Activated CD4-positive, alpha-beta T cell treated with anti-CD3 and anti-CD28 coated beads, Interleukin-2, Interleukin-4, amounts not matched to agents 100 ng/mL and 50 ng/mL, durations not matched to agents 16 hours and 8 hours (primary cell): ENCODE measurements at places on chromosomes 1 and 21.
A peak's percentile ranks its signal among the peaks of the same experiment; 100 is the strongest.

- no peak for DNase-seq
Observed at GRCh38 chr1:116228511-116228910, 117.3 kb downstream of the MAB21L3 start.

DNA sequence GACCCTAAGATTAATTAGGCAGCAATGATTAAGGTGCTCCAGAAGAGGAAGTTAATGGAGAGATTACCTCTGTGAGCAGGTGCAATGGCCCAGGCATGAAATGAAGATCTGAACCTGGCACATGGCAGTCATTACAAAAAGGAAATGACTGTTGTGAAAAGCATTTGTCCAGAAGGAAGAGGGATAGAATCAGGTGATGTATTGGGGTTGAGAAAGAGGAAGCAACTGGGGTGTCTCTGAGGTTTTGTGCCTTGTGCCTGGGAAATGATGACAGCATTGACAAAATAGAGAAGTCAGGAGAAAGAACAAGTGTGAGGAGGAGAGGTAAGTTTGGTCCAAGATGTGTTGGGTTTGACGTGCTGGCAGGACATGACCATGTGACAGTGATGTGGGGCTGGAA lies 5.6 kb downstream of the CRCT1 start:
- DNase-seq = no peak

- no peak for DNase-seq
Observed at GRCh38 chr1:83846138-83846537, 152.8 kb downstream of the TTLL7 start.

GRCh38 chr1:243422362-243422761 lies 166.5 kb downstream of the SDCCAG8 start:
- no peak for DNase-seq

- DNase-seq = no peak
Observed at GRCh38 chr21:45283611-45284455, 3.9 kb downstream of the POFUT2 start.

GRCh38 chr1:67853704-67854103 lies 20.4 kb upstream of the GNG12 start:
- DNase-seq = peak; percentile 6

DNA sequence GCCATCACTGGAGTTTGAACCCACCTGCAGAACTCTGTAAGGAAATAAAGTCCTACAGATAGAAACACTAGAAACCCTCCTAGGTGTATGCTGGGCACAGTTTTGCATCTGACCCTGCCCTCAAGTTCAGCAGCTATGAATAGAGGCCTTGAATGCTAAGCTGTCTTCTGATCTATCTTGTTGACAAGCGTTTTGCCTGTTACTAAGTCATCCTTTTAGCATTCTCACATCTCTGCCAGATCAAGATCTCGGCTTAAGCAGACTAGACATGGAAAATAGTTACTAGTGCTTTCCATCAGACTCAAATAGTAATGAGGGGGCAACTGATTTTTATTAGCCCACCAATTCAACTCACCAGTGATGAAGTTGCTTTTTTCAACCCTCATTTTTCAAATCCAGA lies 10.5 kb downstream of the TBX15 start:
- no peak for DNase-seq

DNA sequence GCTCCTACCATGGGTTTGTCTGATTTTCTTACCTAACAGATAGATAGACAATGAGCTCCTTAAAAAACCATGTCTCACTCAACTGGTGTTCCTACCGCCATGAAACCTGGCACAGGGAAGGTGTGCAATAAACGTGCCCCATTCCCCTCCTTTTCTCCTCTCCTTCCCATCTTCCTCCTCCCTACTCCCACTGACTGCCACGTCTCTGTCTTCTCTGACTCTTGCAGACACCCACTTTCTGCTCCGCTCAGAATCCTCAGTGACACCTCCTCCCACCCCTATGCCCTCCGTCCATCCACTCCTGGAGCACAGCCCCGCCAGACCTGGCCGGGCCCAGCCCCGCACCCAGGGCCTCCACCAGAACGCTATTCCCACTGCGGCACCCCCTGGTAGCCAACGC lies 52.9 kb downstream of the HMGB4 start:
- no peak for DNase-seq

GRCh38 chr1:117232531-117232930 lies 21.8 kb upstream of the VTCN1 start:
- DNase-seq = no peak

DNA sequence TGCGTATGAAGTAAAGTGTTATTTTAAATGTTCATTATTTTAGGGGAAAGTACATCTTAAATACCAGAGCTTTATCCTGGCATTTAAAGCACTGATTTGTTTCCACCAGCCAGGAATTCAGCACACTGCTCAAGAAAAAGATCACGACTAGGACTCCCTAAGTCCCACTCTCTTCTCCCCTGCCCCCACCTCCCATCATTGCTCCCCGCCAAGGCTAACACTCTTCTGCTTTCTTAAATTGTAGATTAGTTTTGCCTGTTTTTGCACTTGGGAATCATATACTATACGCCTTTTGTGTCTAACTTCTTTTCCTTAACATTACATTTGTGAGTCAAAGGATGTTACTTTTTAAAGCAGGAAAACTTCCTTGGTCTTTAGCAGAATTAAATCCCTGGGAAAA lies 37.5 kb upstream of the C1orf105 start:
- DNase-seq = no peak

- no peak for DNase-seq
Observed at GRCh38 chr1:203451836-203452784, 23.5 kb upstream of the PRELP start.

GRCh38 chr1:160674415-160674814 lies 27.6 kb upstream of the SLAMF1 start:
- no peak for DNase-seq

DNA sequence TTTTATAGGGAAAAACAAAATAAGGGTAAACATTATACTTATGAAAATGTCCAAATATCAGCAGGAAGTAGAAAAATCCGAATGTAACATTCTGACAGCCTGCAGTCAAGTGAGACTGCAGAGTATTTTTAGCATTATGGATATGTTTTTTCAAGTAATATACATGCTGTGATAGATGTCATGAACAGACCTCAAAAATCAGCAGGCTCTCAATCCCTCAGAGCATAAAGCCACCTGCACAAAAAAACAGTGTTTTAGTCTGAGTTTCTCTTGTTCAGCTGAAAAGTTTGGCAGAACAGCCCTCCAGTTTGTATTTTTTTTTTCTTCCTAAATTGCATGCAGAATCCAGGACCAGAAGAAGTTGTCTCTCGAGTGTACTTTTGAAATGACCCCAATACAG lies 219.1 kb upstream of the FMN2 start:
- no peak for DNase-seq

DNA sequence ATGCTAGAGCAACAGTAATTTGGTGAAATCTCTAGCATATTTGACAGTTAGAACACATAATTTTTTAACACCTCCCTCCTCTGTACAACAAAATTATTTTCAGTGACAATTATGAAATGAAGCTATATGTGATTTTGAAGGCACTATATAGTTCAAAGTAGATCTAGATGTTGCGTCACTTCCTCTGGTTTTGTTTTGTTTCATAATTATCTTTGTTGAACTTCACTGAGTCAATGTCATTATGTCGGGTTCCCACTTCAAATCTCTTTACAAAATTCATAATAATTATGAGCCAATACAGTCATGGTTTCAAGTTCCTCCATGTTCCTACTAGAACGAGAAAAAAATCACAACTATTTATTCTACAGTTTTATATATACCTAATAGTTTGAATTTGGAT lies 254.8 kb upstream of the PLXNA2 start:
- no peak for DNase-seq

- DNase-seq = no peak
Observed at GRCh38 chr1:201009962-201010645, 13.4 kb downstream of the KIF21B start.

- DNase-seq = no peak
Observed at GRCh38 chr1:178530502-178530901, 17.6 kb downstream of the TEX35 start.

DNA sequence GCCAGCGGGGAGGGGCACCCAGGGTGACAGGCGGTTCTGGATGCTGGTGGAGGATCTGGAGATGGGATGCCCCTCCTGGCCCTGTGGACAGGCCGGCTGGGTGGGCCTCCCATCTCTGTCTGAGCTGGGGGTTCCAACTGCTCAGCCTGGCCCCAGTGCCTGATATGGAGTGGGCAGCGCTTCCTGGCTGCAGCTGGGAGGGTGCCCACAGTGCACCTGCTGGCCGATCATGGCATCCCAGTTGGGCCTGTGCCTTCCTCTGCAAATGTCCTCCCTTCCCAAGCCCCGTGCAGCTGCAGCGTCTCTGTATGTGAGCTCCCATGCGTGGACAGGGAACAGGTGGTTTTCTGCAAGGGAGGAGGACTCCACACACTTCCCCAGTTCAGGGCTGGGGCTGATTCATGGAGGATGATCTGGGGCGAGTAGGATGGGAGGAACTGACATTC lies 2.1 kb downstream of the PFKL start:
- DNase-seq = no peak

DNA sequence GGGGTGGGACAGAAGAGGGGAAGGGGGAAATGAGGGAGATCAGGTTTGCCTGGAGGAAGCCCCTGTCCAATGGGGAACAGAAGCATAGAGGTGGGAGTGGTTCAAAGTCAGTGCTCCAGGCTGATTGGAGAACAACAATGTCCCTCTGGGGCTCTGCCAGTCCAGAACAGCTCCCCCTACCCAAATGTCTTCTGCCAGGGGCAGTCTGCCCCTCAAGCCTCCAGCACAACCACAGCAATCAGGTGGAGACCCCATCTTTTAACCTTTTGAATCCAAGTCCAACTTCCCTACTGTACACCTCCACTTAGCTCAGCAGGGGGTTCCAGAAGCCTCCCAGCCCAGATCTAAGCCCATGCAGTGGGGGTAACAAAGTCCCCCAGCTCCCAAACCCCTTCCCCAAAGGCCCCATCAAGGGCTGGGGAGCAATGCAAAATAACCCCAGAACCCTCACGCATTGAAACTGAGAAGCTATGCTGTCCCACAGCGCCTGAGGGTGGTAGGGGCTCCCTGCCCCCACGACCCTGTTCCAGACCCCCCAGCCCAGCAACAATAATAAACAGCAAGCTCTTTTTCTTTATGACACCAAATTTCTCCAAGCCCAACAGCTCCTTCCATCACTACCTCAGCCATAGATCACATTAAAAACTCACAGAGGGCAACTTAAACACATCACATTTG lies 3.3 kb downstream of the AHDC1 start:
- DNase-seq = no peak

DNA sequence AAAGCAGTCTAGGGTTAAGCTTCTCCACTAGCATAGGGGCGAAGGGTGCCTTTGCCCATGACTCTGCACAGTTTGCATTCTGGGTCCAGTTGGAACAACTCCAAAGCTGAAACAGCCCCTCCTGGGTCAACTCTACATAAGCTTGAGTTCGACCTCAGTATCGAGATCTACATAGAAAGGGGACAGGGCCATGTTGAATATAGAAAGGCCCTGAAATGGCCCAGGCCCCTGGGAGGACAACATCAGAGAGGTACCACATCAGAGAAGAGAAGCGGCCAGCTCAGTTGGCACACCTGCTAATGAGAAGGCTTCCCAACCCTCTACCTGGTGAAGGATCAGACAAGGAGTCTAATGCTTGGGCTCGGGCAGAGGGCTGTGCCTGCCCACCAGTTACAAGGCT lies 1.6 kb downstream of the DENND2D start:
- DNase-seq = no peak

DNA sequence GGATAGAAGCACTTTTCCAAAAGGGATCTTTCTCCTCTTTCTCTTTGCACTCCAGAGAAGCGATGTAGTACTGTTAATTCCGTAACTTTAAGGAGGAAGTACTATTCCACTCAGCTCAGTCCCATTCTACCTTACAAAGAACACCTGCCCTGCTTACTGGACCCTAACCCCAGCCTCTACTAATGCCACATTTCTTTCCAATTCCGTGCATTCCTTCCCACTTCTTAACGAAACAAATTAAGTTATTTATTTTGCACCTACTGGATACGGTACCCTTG lies 511 bp downstream of the NDC1 start:
- no peak for DNase-seq

DNA sequence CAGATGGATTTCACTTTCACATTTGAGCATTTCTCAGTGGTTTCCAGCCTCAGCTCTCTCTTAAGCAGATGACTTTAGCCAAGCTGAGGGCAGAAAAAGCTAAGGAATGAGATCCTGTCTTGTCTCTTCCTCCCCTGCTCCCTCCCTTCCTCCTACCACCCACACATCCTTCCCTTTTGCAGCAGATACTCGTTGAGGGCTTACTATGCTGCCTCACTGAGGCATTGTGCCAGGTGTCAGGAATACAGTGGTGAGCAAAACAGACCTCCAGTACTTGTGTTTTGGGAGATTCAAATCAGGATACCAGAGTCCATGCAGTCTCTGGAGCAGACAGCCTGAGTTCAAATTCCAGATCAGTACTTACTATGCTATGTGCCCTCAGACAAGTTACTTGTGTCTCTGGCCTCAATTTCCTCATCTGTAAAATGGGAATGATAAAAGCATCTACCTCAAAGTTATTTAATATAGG lies 43.2 kb downstream of the KIF26B start:
- no peak for DNase-seq

DNA sequence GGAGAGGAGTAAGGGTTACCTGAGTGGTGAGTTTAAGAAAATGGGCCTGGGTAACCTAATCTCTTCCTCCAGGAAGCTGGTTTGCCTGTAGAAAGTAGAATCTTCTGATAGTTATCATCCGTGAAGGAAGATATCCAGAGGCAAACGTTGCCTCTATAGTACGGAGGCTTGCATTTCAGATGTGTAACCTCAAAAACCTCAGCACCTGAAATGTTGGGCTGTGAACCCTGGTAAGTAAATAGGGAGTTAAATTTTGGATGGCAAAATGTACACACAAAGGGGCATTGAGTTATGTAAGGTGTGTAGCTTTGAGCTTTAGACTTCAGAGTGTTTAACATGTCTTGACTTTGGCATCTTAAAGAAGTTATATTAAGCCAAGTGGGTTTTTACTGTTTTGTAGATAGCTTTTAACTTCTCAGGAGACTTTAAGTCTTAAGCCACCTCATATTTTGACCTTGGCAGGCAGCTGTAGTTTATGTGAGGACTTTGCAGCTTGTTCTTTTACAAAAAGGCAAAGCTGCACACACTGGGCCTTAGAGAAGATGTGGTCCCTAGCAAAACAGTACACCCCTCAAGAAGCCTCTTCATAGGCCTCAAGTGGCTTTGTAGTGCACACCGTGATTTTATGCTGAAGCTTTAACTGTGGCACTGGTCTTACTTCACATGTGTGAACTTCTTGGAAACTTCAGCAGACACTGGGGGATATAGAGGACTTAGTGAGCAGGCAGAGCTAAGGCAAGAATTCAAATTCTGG lies 83.4 kb downstream of the SNRPE start:
- no peak for DNase-seq

- no peak for DNase-seq
Observed at GRCh38 chr1:223780318-223780717, 65.4 kb downstream of the TP53BP2 start.

- no peak for DNase-seq
Observed at GRCh38 chr21:29777160-29777559, 162.6 kb downstream of the GRIK1 start.

- DNase-seq = no peak
Observed at GRCh38 chr1:29349871-29350491, 113.7 kb downstream of the PTPRU start.

DNA sequence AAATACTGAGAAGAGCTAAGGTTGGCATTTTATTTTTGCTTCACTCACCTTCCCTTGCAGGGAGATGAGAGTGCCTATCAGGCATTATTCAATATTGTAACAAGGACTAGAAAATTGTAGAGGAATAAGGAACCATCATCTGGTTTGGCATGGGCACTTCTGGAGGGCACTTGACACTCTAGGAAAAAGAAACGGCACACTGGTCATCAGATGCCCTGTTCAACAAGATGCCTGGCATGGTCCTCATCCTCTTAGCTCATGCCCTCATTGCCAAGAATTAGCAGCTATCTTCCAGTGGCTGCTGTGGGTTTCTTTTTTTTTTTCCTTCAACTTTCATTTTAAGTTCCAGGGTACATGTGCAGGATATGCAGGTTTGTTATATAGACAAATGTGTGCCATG lies 95.1 kb upstream of the ESRRG start:
- DNase-seq = no peak
